T-helper 9 cell (primary cell): ENCODE measurements at places on chromosomes 5 and 9.

GRCh38 chr5:139100825-139101224 lies 97.3 kb downstream of the SIL1 start:
- no peak for DNase-seq

- DNase-seq: no peak
Observed at GRCh38 chr9:134473141-134474054, 147.1 kb downstream of the RXRA start.

- no peak for DNase-seq
Observed at GRCh38 chr5:58998544-58998943, 415.7 kb downstream of the RAB3C start.

GRCh38 chr9:134220311-134220710 lies 55.9 kb upstream of the RNU6ATAC start:
- DNase-seq: no peak

- DNase-seq: no peak
Observed at GRCh38 chr5:53515988-53516387, 35.6 kb downstream of the FST start.

GRCh38 chr5:9370256-9370655 lies 175.6 kb downstream of the SEMA5A start:
- DNase-seq: no peak

DNA sequence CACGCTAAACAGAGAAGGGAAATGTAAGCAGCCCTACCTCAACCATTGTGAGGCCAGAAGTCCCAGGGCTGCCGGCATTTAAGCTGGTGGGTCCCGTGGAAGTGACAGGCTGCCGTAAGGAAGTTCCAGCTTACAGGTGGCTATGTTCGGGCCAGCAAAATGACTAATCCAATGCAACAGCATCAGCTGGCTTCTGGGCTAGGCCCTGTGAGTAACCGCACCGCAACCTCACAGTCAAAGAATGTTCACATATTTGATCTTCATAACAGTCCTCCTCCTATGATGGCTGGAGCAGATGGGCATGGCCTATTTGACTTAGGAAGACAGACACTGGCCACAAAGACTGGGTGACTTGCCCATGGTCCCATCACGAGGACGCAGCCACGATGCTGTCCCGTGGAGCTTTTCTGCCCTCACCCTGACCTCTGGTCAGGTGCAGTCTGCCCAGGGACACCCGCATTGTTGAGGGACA lies 88.2 kb downstream of the LIFR start:
- DNase-seq: no peak

- no peak for DNase-seq
Observed at GRCh38 chr9:134912126-134912840, 5.4 kb downstream of the FCN1 start.

- DNase-seq: no peak
Observed at GRCh38 chr5:9698841-9699240, 68.7 kb upstream of the TAS2R1 start.

DNA sequence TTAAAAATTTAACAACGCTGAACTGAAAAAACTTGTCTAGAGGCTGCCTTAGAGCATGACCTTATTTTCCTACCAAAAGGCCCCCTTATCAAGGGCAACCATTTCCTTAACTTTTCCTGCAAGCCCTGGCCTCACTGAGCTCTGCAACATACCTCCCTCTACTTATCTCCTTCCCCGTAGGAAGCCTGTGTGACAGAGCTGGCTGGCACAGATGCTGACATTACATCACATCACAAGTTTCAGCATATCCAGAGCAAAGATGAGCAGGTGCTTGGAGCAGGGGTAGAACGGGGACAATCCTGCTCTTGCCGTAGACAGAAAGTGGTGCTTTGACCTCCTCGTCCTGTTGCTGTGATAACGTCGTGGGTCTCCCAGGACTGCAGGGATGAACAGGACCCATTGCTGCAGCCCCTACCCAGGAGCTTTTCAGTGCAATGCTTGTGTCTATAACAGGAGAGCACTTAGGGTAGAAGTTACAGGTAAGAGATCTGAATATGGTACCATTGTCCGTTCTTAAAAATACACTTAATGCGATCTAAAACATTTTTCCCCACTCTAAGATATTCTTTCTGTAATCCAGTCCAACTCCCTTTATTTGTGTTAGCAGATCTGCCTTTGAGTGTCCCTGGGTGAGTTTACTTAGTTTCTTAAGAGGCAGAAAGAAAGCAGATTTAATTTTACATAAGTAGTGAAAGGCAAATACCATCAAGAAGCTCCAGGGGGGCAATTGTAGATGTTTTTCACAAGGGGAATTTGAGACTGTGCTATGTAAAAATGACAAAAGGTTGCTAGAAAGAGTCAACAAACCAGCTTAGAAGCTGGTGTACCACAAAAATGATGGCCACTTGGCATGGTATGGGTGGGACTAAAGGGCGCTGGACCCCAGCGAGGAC lies 101.9 kb upstream of the EFNA5 start:
- DNase-seq: no peak

GRCh38 chr9:108463932-108464606 lies 391.7 kb downstream of the ACTL7B start:
- no peak for DNase-seq

DNA sequence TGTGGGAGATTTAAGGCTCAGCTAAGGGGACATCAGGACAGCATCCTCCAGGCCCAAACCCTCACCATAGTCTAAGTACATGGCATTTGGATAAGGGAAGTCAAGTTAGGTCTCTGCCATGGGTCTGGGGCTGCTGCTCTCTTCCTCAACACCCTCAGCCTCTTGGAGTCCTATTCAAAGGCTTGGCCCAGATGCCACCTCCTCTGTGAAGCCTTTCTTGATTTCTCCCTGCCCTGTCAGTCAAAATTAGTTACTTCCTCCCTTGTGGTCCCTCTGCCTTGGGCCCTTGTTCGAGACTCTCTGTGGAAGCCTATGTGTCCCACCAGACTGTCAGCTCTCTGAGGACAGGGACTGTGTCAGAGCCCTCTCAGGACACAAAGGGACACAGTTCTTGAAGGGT lies 17.7 kb upstream of the DAB2IP start:
- no peak for DNase-seq

- DNase-seq: no peak
Observed at GRCh38 chr5:155987265-155987810, 339.6 kb upstream of the SGCD start.

DNA sequence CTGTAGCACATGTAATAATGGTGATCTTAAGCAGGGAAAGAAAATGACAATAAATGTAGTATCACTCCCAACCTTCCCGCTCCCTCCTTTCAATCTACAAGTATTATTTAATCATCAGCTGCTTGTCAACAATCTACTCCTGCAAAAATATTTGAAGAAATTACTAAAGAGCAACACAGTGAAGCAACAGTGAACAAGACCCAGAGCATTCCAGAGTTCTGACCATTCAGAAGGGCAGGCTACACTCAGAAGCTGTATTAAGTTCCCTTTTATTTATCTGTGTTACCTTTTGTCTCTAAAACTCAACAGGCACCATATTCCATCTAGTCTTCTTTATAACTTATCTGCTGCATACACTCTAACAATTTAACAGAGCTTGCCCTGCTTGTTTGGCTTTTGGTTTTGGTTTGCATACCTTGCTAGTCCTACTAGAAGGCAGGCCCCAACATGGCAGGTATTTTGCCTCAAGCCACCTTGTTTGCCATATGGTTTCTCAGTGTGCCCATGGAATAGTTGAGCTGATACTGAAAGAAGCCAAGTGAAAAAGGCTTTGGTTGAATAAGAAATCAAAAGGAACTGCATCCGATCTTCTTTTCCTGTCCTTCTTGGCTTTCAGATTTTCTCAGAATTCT lies 253.9 kb downstream of the CEMIP2 start:
- no peak for DNase-seq

DNA sequence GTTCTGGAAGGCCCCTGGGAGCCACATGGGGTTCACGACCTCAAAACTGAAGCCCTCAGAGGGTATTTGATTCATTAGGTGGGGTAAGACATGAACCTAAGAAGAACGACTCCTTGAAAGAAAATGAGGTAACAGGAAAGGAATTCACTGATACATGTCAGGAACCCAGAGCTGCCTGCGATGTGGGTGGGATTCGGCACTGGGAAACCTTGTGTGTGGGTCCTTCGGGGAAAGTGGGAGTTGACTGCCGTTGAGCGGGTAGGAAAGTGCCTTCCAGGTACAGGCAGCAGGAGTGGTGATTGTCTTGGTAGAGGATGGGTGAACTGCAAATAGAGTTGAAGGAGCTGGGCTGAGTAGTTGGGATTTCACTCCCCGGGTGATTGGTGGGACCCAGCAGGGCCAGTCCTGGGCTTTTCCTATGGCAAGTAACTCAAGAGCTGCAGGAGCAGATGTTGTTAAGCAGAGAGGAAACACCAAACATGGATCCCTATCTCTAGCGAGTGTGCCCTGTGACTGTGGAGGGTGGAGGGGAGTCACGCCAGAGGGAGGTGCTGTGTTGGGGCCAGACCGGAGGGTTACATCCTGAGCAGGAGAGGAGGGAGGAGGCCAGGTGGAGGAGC lies 30.8 kb downstream of the ANKRD33B start:
- DNase-seq: no peak

GRCh38 chr5:1930501-1930879 lies 47.8 kb upstream of the IRX4 start:
- DNase-seq: no peak
